ENCODE measurements at places on chromosomes 4 and X. TPM values are rescaled to one million over a fixed set of nuclear protein-coding genes. Genes with fewer than 3 reads are reported as not detected.

DNA sequence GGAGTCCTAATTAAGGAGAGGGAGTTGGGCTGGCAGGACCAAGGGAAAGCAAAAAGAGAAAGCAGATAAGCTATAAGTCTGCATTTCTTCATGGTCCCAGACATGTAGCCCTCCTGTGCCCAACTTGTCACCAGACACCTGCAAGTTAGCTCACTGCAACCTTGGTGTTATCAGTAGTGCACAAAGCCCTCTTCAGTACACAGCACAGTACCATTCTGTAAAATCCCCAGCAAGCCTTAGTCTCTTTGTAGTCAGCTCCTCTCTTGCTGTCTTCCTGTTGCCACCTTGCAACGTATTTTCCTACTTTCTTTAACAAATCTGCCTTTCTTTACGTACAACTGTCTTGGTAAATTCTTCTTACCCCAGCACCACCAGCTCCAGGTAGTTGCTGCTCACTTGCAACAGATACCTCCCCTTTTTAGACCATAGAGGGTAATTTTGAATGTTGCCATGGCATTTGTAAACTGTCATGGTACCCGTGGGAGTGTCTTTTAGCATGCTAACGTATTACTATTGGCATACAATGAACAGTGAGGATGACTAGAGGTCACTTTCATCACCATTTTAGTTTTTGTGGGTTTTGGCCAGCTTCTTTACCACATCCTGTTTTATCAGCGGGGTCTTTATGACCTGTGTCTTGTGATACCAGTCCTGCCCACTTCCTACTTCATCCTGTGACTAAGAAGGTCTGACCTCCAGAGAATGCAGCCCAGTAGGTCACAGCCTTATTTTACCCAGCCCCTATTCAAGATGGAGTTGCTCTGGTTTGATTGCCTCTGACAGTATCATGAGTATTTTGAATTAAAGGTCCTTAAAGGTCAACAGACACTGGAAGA lies 28.3 kb upstream of the AP1S2 start:
- ATAC-seq: no peak

DNA sequence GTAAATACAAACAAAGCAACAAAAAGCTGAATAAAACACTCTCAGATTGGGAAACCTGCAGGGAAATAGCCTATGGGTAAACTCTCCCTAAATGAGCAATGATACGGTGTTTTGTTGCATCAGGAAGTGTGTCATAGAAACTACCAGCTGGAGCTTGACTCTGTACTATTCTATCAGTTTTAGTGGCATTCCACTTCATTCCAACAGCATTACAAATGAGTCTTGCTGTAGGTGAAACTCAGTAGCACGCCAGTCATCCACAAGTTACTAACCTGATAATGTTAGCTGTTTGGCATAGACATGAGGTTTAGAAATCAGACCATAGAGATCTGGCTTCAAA lies 24.9 kb downstream of the FGFBP1 start:
- ATAC-seq: no peak

SEC24D gene
- 17.4 TPM for total RNA-seq

DNA sequence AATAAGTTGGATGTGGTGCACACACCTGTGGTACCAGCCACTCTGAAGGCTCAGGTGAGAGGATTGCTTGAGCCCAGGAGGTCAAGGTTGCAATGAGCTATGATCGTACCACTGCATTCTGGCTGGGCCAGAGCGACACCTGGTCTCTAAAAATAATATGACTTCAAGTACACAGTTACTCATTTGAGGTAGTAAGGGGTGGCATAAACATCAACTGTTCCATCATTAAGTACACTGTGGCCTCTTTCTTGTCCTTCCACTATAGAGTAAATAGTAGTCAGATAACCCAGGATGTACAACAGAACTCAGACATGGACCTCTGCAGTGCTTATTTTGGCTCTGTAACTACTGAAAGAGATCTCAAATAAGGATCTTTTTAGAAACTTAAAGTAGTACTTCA lies 10.6 kb downstream of the FAM9B start:
- no peak for ATAC-seq

DNA sequence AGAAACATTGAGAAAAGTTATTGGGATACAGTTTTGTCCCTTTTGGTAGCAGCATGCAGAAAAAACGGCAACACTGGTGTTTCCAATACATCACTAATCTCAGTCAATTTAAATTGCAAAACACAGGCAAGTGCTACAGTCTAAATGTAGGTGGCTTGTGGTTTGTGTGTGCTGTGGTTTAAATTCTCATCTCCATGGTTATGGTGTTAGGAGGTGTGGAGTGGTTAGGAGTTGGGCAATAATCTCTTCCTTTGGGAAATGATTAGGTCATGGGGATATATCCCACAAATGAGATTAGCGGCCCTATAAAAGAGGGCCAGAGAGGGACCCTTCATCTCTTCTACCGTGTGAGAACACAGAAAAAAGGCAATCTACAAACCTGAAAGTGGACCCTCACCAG lies 1344.3 kb downstream of the ADGRL3 start:
- no peak for ATAC-seq

MAGEB10 gene
- total RNA-seq: 0.21 TPM

All from motor neuron (in vitro differentiated cells).